Hematopoietic multipotent progenitor cell treated with erythropoietin and hydrocortisone succinate and interleukin-3 and kit ligand, for 4 days (in vitro differentiated cells): ENCODE measurements at places on chromosomes 16 and 17.
A peak's percentile ranks its signal among the peaks of the same experiment; 100 is the strongest.

DNA sequence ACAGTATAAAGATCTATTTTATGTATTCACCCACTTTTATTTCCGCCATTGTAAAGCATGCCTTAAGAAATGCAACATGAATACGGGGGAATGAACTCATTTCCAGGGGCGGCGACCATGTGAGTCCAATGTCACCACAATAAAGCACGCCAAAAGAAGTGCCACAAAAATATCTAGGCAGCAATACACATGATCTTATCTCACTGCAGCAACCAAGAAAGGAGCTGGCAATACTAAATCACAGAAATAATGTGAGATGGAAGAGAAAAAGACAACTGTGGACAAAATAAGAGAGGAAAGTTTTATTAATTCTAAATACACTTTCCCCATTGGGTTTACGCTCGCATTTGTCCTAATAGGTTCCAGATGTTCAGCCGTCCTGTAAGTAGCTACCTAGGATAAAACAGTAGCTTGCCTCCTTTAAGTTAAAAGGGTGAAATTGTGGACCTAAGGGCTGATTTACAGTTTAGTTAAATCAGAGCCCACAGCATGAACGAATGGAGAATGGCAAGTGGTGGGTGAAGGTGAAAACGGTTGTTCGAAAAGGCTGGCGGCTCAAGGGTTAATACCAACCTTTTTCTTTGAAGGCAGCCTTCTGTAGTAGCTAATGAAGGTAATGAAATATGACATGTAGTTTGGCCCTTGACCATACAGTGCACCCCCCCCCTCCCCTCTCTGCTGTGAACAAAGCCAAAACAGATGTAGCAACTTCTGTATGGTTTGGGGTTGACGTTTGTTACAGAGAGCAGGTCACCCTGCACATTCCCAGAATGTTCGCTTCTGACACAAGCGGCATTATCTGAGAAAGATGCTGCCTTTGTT is 504.2 kb upstream of the PSMD7 start:
- no peak for DNase-seq

DNA sequence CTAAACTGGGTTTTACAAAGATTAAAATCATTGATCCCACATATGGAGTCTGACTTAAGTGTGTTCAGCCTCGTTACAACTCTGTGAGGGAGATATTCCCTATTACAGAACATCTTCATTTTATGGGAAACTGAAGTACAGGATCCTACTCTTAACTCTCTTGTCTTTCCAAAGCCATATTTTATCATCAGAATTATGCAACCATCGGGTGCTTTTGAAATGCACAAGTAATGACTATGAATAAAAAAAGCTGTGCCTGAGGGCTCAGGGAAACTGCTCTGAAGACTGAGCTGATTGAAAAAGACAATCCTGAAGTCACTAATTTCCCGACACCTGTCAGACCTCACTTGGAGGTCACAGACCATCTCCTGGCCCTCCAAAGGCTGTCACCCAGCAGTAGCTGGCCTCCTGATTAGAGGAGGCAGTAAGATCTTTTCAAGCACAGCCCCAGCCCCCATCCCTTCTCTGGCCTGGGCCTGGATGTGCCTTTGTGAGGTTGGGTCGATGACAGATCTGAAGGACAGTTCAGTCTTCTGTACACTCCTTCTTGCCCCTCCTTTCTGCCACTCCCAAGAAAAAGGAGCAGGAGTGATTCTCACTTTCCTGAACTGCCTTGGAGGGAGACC is 5.6 kb downstream of the AKAP1 start:
- DNase-seq, result no peak

GRCh38 chr16:1309888-1310831 is 724 bp downstream of the UBE2I start:
- DNase-seq, result peak; percentile 72

GRCh38 chr16:22417019-22417418 is 42.6 kb upstream of the CDR2 start:
- no peak for DNase-seq

DNA sequence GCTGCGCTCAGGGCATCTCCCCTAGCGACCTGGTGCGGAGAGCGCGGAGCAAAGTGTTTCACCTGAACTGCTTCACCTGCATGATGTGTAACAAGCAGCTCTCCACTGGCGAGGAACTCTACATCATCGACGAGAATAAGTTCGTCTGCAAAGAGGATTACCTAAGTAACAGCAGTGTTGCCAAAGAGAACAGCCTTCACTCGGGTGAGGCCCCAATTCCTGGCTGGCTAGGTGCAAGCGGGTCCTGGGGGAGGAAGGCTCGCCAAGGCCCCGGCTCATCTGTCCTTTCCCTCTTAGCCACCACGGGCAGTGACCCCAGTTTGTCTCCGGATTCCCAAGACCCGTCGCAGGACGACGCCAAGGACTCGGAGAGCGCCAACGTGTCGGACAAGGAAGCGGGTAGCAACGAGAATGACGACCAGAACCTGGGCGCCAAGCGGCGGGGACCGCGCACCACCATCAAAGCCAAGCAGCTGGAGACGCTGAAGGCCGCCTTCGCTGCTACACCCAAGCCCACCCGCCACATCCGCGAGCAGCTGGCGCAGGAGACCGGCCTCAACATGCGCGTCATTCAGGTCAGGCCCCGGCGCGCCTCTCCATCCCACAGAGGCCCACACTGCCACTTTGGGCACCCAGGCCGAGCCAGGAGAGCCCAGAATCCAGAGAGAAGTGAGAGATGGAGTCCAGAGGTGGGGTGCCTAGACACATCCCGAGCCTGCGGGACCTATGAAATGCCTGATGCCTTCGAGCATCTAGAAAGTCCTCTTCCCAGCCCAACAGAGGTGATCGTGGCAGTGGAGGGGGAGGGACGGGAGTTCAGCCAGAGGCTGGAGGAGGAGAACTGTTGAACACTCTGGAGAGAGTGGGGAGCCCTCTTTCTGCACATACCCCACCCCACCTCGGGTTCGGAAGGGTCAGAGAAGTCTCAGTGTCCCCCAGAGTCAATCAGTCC is 3.3 kb downstream of the LHX1 start:
- DNase-seq, result no peak

- no peak for DNase-seq
These were observed 4.4 kb downstream of the ACADVL start for GRCh38 chr17:7224110-7224509.
